BJ (cell line): ENCODE measurements at places on chromosomes 3 and 15.

- no peak for DNase-seq
Observed at GRCh38 chr15:71116942-71117341, 1.7 kb downstream of the THSD4 start.

- DNase-seq, result no peak
Observed at GRCh38 chr3:50506169-50506568, 2.7 kb upstream of the CACNA2D2 start.

- DNase-seq, result no peak
Observed at GRCh38 chr3:151425627-151426340, 35.1 kb downstream of the IGSF10 start.

GRCh38 chr3:72272356-72272755 is 487.4 kb upstream of the PROK2 start:
- no peak for DNase-seq

DNA sequence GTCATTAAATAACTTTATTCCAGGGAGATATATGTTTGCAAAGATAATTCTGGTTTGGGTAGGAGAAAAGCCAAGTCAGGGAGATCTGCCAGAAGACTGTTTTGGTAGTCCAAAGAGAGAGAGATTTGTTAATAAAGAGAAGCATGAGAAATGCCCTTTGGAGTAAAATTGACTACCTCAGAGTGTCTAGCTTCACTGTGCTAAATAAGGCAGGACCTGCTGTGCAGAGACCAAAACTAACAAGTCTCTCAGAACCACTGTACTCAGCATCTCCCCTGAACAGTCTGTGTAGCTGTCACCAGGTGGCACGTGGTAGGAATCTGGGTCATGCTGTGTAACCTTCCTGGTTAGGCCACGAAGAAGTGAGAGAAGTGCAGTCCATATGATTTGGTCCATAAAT is 31.6 kb upstream of the SLC35G2 start:
- no peak for DNase-seq

DNA sequence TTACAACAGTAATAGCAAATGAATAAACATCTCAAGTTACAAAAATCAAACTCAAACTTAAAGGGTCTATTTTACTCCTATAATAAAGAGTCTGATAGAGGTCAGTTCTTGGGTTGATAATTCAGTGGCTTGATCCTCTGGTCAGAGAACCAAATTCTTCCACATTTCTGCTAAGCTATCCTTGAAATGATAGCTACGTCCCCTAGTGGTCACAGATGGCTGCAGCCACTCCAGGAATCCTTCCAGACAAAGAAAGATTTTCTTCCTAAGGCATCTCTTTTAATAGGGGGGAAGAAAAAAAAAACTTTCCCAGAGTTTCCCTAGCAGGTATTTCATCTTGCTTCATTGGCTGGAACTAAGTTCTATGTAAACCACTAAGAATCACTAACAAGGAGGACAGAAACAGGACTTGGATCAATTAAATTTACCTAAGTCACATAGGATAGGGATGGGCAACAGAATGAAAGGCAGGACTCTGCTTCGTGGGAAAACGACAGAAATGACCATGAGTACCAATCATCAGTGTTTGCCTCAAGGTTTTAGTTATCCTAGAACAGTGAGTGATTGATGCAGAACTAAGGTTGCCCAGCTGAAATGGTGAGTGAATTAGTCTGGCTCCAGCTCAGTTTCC is 160.7 kb downstream of the STAC start:
- no peak for DNase-seq

DNA sequence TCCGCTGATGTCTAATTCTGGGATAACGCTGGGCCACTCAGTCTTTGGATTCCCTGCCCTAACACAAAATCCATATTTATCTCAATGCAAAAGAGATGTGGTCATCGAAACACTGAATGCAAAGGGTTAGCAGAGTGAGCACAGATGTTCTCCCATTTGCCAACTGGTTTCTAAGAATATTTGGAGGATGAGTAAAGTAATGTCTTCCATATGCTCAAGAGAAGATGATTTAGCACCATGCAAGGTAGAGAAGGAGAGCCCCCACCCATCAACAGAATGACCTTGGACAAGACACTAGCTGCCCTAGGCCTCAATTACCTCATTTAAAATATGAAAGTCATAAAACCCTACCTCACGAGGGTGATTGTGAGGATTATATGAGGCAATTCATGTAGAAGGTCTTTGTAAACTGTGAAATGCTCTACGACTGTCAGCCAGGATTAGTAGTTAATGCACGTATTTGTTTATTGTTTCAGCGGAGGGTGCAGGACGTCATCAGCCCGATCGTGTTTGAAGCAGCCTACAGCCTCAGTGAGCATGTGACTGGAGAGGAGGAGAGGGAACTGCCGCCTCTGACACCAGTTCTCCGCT is 232.9 kb upstream of the CTDSPL start:
- DNase-seq, result peak; percentile 36

GRCh38 chr3:187843654-187844053 is 98.4 kb upstream of the BCL6 start:
- no peak for DNase-seq

DNA sequence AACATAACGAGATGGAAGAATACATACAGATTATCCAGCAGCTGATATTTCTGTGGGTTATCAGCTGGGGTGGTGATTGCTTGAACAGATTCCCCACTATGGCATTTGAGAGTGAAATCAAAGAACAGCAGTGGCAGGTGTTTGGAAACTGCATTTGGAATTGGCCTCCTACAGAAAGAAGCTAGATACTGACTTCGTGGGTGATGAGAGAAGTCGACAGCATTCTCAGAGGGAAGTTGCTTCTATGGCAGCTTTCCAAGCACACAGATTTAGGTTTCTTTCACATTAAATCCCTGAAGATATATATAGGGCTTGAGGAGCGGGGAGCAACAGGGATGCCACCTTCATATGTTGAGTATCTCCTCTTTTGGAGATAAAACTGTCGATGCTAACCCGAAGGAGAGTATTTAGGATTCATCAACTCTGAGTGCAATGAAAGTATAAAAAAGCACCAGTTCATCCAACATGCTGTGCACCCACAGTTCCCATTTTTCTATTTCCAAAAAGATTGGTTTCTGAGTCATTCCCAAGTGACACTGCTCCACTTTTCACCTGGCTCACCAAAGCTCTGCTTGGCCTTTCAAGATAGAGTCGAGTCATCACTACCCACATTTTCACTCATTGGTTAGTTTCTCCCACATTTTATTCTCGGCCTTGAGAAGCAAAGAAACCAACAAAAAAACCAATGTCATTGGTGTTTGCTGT is 579.8 kb upstream of the SUCLG2 start:
- no peak for DNase-seq

- DNase-seq, result no peak
Observed at GRCh38 chr3:58200846-58201355, 9.9 kb downstream of the DNASE1L3 start.

DNA sequence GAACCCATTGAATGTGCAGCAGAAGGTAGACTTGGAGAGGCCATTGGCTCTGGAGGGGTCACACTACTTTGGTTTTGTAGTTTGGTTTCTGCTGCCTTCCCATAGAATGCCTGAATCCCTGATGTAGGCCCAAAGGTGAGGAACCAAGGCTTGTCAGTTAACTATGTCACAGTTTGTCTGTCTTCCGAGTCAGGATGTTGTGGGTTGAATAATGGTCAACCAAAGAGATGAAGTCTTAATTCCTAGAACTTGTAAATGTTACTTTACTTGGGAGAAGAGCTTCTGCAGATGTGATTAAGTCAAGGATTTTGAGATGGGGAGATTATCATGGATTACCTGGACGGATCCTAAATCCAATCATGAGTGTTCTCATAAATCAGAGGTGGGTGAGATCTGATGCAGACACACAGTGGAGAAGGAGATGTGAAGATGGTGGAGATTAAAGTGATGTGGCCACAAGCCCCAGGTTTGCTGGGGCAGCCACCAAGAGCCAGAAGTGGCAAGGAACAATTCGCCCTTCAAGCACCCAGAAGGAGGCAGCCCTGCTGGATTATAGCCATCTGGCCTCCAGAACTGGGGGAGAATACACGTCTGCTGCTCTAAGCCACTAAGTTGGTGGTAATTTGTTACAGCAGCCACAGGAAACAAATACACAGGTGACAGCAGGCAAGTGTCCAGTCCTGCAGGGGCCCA is 2.3 kb upstream of the CCR8 start:
- DNase-seq, result no peak

- DNase-seq, result no peak
Observed at GRCh38 chr3:147653367-147653923, 244.3 kb downstream of the ZIC1 start.

DNA sequence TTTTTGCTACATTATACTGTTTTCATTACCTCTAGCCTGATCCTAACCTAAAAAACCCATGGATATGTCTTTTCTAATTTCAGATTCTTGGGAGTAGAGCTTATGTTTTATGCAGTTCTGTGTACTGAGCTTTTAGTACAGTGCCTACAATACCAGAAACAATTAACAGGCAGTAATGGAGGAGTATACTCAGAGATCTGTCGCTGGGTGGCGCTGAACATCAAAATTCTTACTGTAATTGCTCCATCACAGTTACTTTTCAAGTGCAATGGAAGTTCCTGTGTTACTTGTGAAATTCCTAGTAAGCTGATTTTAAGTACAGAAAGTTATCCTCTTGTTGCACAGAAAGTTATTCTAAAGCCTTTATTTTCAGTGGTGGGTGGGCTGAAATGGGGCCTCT is 66.9 kb downstream of the RNF13 start:
- DNase-seq, result peak; percentile 19

DNA sequence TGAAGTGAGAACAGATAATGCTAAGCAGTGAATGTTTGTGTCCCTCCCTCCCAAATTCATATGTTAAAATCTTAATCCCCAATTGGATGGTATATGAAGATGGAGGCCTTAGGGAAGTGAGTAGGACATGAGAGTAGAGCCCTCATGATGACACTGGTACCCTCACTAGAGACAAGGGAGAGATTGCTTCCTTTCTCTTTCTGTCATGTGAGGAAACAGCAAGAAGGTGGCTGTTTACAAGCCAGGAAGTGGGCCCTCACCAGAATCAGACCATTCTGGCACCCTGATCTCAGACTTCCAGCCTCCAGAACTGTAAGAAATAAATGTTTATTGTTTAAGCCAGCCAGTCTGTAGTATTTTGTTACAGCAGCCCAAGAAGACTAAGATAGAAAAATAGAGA is 209.5 kb downstream of the SATB1 start:
- no peak for DNase-seq

DNA sequence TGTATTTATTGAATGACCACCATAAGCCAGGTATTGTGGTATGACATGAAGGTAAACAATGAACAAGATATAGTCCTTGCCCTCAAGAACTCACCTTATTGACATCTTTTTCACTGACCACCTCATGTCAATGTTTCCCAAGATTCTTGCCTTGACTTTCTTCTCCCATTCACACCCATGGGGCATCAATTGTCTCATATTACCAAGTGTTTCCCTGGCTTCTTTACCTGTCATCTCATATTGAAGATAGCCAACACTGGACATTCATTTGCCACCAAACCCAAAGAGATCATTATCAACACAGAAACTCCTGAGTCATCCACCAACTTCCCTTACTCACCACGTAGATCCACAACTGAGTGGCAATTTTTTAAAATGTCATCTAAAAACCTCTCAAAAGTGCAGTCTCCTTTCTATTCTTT is 2.2 kb downstream of the EFHB start:
- no peak for DNase-seq

GRCh38 chr3:121436641-121437040 is 109.1 kb downstream of the POLQ start:
- DNase-seq, result no peak

- DNase-seq, result peak; percentile 80
Observed at GRCh38 chr15:75661100-75661755, 13.5 kb downstream of the SNX33 start.

- DNase-seq, result no peak
Observed at GRCh38 chr15:74053517-74053916, 28.8 kb downstream of the GOLGA6A start.

- no peak for DNase-seq
Observed at GRCh38 chr3:155302891-155303290, 9.4 kb upstream of the STRIT1 start.

DNA sequence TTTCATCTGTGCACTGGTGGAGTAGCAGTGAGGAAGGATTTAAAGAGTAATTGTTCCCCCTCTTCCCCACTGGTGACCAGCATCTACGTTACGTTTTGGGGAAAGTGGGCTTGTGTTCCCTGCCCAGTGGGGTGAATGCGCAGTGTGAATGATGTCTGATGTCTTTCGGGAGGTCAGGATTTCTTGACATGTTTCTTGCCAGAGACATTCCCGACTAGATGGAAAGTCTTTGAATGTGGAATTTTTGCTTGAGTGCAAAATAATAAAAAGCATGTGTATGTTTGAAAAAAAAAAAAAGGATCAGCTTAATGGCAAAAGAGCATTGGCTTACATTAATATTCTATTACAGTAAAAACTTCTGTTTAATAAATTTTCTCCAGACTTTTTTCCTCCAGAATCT is 632.2 kb downstream of the FOXP1 start:
- no peak for DNase-seq

- no peak for DNase-seq
Observed at GRCh38 chr3:161035711-161036110, 69.4 kb downstream of the B3GALNT1 start.

DNA sequence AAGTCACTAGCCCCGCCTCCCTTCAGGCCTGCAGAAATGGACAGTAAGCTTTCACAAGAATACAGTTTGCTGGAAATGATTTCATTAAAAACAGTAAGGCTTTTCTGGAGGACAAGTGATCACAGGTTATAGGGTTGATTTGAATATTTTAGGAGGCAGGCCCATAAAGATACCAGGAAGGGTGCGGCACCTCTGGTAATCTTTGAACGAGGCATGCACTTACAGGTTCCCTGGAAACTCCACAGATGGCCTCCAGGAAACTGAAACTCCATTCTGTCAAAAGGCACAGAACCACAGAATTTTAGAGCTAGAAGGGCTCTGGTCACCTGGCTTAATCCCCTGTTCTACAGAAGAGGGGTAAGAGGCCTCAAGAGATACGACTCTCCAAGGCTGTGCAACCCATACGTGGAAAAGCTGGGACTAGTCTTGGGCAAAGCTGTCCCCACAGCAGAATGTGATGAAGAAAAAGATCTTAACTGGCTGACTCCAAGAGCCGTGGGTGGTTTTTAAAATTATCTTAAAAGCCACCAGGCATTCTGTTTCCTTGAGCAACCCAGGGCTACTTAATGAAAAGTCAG is 1.2 kb downstream of the STARD5 start:
- no peak for DNase-seq
